ENCODE measurements at places on chromosomes 1 and 21.

DNA sequence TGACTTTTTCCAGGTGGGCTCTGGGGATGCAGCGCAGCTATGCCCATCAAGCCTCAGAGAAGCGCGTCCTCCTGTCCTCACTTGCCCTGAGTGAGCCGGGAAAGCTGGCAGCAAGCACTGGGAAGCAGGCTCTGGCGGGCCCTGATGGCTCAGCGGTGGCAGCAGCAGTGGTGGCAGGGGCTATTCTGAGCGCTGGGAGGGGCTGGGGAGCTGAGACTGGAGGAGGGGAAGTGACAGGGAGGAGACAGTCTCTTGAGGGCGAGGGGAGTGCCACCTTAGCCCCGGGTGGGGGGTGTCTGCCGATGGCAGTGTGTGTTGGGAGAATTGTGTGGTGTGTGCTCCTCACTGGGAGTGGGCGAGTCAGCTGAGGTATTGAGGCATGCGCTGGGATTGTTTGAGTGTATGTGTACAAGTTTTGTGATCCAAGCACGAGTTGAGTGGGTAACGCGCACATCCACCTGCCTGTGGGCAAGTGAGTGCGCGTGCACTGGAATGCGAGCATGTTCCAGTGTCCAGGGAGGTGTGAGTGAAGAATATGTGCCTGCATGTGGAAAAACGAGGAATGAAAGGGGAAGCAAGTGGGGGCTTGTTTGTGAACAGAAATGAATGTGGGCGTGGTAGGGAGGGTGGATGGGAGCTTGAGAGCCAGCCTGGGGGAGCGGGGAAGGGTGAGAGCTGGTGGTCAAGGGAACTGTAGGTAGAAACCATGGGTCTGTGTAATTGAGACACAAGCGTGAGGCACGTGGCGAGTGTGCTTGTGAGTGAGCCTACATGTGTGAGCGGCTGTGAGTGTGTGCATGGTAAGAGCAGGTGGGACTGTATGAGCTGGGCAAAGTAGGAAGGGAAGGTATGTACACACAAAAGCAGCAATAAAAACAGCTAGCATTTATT lies 2.9 kb upstream of the FOXO6 start:
- DNase-seq = no peak

- DNase-seq = no peak
These were observed 184.9 kb upstream of the ATP1B1 start for GRCh38 chr1:168921629-168922028.

DNA sequence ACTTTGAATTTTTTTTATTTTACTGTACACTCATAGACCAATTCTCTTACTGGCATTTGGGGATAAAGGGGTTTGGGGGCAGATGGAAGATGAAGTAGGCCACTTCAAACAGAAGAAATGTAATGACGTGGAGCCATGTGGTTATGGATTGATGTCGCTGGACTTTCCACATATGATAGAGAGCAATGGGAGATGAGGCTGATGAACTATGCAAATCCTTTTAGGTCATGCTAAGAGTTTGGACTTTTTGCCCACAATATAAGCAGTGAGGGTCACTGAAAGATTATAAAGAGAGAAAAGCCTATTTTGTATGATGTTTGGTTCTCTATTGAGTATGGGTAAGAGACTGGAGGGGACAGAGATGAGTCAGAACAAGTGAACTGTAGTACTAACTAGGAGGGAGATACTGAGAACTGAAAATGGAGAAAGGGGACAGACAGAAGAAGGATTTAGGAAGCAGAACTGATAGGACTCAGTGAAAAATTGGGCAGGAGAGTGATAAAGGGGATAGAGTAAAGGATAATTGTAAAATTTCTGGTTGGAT lies 9.2 kb downstream of the C1orf21 start:
- no peak for DNase-seq

DNA sequence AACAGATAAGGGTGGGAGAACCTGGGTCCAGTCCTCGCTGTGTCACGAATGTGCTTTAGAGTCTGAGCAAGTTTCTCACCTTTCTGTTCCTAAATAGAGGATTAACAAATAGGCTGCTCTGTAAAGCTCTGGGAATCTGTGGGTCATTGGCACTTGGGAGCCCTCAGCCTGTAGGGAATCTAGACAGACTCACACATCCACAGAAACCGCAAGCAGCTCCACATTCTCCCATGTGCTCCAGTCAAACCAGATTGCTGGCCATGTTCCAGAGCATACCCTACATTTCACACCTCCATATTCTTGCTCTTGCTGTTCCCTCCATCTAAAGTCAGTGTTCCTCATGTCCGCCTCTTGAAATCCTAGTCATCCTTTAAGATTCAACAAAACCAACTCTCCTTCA lies 7.8 kb upstream of the AHCYL1 start:
- DNase-seq = no peak

GRCh38 chr1:116411784-116412479 lies 38.9 kb downstream of the ATP1A1 start:
- DNase-seq = no peak

GRCh38 chr1:150156868-150157603 lies 7.3 kb downstream of the PLEKHO1 start:
- DNase-seq = no peak

- DNase-seq = no peak
These were observed 135.7 kb upstream of the SLC45A1 start for GRCh38 chr1:8182034-8182761.

DNA sequence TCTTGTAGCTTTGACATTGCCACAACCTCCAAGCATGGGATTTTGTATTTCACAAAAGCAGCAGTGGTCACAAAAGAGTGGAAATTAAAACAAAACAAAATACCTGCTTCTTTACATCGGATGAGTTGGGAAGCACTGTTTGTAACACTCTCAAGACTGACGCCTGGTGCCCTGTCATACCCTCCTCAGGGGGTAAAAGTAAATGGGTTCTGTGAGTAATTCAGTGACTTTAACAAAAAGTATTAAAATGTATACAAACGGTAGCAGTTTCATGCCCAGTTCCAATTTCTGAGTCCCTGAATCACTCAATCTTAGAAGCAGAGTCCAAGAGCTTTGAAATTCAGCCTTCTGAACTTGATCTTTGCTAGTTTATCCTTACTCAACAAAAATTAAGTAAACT lies 152.5 kb downstream of the TIAM1 start:
- DNase-seq = no peak

- DNase-seq = no peak
These were observed 46.8 kb upstream of the SYNC start for GRCh38 chr1:32749332-32749731.

- DNase-seq = no peak
These were observed 333.6 kb downstream of the NPHP4 start for GRCh38 chr1:5658340-5659316.

GRCh38 chr1:165114022-165114888 lies 242.3 kb downstream of the LMX1A start:
- no peak for DNase-seq

GRCh38 chr1:219495737-219496408 lies 117.0 kb downstream of the ZC3H11B start:
- DNase-seq = no peak

GRCh38 chr1:5297886-5298239 lies 643.5 kb downstream of the AJAP1 start:
- DNase-seq = no peak

GRCh38 chr1:156410238-156410637 lies 41.2 kb downstream of the RHBG start:
- DNase-seq = no peak

- DNase-seq = no peak
These were observed 1.1 kb upstream of the LMO4 start for GRCh38 chr1:87327376-87328271.

DNA sequence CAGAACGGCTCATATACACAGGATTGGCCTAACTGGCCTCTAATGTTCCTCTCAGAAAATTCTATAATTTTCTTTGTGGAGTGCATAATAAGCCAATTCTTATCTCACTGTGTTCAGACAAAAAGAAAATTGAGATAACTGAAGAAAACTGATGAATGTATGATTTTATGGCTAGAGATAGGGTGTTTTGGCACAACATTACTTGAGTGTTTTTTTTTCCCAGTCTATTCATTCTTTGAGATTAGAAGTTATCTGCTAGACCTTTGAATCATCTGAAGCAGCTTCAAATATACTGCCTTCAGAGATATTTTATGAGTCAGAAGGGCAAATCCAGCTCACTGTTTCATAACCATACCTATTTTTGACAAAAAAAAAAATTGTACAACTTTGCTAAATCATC lies 85.6 kb downstream of the VAV3 start:
- DNase-seq = no peak

- no peak for DNase-seq
These were observed 4.3 kb downstream of the TP73 start for GRCh38 chr1:3656450-3657095.

GRCh38 chr21:15592271-15592860 lies 137.4 kb upstream of the USP25 start:
- DNase-seq = no peak

GRCh38 chr1:84374991-84375696 lies 23.1 kb upstream of the DNASE2B start:
- DNase-seq = no peak

- DNase-seq = no peak
These were observed 445.0 kb upstream of the DAB1 start for GRCh38 chr1:57868908-57869307.

DNA sequence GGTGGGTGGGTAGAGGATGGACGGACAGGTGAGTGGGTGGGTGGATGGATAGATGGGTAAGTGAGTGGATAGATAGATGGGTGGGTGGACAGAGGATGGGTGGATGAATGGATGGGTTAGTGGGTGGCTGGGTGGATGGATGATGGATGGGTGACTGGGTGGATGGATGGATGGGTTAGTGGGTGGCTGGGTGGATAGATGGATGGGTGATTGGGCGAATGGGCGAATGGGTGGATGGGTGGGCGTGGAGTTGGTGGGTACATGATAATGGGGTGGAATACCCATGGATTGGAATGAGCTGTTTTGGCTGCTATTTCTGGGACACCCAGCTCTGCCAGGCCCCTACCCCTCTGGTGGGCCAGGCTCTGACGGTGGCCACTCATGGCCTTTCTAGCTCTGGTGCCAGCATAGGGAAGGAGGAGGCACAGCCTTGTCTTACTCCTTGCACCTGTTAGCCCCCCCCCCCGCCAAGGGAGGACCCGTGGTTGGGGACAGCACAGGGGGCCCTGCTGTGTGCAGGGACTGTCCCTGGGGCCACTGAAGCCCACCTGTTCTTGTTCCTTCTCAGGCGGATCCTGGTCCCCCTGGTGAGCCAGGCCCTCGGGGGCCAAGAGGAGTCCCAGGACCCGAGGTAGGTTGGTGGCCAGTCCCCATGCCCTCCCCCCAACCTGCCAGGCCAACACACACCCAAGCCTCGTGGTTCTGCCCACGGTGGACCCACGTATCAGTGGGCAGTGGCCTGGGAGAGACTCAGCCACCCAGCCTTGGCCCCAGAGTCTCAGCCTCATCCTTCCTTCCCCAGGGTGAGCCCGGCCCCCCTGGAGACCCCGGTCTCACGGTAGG lies 26.4 kb downstream of the COL6A2 start:
- peak; percentile 19 for DNase-seq

DNA sequence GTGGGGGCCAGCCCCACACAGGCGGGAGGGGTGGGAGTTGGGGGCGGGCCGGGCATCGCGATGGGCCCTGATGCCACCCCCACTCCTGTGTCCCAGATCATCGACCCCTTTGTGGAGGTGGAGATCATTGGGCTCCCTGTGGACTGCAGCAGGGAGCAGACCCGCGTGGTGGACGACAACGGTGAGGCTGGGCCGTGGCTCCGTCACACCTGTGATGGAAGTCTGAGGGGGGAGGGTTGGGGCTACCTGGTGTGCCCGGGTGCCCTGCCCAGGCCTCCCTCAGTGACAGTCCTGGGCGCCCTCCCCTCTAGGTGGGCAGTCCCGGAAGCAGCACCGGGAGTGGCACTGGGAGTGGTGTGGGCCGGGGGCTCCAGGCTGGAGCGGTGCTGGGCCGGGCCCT lies 22.6 kb downstream of the PLCH2 start:
- DNase-seq = no peak

GRCh38 chr1:101465941-101466340 lies 229.1 kb downstream of the S1PR1 start:
- DNase-seq = no peak
